ENCODE measurements at places on chromosomes 13 and 19.

DNA sequence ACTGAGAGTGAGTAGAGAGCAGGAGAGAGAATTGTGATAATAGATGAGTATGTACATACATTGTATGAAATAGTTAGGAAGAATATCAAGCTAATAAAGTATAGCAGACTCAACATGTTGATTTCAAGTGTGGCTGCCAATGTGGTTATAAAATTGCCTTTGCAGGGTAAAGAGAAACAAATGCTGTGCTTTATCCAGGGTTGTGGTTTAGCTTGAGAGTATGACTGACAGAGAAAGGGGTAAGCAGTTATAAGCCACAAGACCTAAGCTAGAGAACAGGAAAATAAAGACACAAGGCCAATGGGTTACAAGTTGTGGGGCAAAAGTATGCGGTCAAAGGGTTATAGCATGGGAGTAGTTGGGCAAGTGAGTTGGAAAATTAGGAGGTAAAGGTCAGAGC lies 1217.5 kb downstream of the DIAPH3 start:
- no peak for DNase-seq

- DNase-seq = no peak
These were observed 110.9 kb downstream of the IER2 start for GRCh38 chr19:13260883-13261653.

DNA sequence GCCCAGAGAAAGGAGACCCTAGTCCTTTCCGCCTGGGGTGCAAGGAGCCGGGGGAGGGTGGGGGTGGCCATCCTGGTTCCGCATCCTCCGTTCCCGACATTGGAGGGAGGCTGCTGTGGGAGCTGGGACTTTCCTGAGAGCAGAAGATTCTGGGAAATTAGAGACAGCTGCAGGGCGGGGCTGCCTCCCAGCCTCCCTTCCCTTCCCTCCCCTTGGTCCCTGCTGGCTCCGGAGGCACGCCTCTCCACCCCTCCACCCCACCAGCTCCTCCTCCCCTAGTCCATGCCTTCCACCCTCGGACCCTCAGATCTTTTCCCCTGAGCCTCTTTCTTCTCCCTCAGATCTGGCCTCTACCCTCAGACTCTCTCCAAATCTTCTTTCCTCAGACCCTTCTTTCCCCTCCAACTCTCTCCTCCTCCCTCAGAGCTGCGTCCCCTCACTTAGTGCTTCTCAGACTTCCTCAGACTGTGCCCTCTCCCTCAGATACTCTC lies 3.1 kb upstream of the BCL3 start:
- no peak for DNase-seq

GRCh38 chr19:18636969-18637629 lies at the start of gene KLHL26:
Gene KLHL26, plus strand, starts transcription at chr19:18637028. Its CDS starts 27 bp downstream, at chr19:18637055.
- DNase-seq = no peak

DNA sequence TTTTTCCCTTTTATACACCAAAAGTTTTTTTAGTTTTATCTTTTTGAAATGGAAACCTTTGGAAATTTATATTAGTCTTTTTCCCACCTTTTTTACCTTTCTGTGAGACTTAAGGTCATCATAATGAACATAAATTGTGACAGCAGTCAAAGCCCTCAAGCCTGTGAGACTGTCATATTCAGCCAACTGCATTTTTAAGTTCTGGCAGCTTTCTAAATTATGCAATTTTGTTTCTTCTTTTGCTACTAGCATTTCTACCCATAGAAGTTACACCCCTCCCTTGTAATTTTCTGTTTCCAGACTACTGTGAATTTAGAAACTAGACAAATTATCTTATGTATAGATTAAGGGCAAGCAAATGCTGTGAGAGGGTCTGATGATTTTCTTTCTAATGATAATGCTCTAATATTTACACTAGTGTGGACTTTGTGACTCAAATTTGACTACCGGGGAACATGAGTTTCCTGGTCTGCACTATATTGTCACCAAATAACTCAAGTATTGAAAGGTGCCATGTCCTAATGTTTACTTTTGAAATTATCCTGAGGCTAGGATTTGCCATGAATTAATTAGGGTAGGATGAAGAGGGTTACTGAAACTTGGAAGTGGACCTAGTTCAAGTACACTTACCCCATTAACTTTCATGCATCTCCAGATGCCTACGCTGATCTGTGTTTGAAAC lies 43.7 kb downstream of the FRY start:
- peak; percentile 35 for DNase-seq

- DNase-seq = peak; percentile 95
These were observed 86.2 kb downstream of the IRS2 start for GRCh38 chr13:109700176-109700575.

- DNase-seq = no peak
These were observed 483.1 kb downstream of the GPC6 start for GRCh38 chr13:93709506-93710244.

- DNase-seq = no peak
These were observed 17.7 kb downstream of the METTL21C start for GRCh38 chr13:102677122-102677521.

- peak; percentile 9 for DNase-seq
These were observed 26.4 kb downstream of the CLEC4M start for GRCh38 chr19:7789447-7789846.

GRCh38 chr19:30263830-30264381 lies 108.3 kb upstream of the ZNF536 start:
- no peak for DNase-seq

- no peak for DNase-seq
These were observed 74.6 kb downstream of the B3GLCT start for GRCh38 chr13:31274390-31274789.

GRCh38 chr13:30366088-30366487 lies 56.2 kb upstream of the UBE2L5 start:
- no peak for DNase-seq

- DNase-seq = no peak
These were observed 2.4 kb downstream of the RNF6 start for GRCh38 chr13:26219726-26220125.

GRCh38 chr13:19071161-19071936 lies 110.3 kb downstream of the TUBA3C start:
- DNase-seq = no peak

GRCh38 chr13:113643593-113643992 lies 14.4 kb downstream of the ATP4B start:
- DNase-seq = no peak

DNA sequence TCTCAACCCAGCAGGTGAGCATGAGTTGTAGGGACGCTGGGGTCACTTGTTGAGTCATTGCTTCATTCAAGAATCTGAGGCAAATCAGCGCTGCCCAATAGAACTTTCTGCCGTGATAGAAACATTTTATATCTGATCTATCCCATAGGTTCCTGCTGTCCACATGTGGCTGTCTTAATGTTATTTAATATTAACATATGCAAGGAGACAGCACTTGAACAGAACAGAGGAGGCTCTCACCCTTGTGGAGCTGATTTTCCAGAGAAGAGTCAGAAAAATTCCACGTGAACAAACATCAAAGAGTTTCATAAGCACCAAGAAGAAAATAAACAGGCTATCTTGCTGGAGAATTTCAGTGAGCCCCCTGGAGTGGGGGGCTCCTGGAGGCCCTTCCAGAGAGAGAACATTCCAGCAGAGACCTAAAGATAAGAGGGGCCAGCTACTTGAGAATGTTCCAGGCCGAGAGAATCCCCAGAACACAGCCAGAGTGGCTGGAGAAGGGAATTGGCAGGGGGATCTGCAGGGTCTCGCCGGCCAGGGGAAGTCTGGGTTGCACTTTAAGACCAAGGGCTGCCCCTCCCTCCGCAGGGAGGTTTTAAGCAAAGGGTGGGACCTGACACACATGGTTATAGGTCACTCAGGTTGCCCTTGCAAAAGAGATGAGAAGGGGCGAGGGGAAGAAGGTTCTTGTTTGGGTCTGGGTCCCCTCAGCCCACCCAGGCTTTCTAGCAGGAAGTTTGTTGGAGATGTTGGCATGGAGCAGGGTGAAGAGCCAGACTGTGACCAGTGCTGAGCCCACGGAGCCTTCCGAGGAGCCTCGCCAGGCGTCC lies 135.7 kb downstream of the CRYL1 start:
- DNase-seq = no peak

DNA sequence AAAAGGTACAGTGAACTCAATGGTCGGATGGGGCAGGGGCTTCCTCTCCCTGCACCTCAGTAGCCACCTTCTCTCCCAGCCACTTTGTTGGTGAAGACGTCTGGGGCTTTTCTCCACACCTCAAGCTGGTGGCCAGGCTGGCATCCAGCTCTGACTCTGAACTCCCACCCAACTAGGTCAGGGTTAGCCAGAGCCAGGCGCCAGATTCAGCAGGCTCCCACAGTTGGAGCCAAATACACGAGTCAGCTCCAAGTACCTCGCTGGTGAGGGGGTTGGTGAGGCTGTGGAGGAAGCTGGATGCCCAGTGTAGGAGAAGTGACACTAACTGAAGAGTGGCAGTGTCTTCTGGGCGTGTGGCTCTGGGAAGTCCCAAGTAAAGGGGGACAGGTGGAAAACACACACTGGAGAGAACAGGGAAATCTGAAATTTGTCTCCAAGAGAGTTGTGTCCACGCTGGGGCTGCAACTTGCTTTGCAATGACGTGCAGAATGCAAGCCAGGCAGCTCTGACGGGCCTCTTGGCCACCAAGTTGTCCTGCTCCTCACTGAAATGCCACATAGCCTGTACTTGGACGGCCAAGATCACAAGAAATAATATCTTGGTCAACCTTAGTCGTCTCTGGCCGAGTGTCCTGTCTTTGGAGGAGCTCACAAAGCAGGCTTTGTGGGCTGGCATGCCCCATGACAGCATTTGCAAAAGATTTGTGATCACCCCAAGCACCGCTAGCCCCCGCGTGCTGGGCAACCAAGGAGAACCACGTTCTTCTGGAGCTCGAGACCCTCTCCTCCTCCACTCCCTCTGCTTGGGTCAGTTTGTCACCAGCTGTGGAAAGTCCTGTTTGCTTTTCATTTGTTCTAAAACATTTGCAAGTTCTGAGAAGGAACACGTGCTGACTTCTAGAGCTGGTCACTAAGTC lies 18.1 kb downstream of the SLC7A1 start:
- no peak for DNase-seq

DNA sequence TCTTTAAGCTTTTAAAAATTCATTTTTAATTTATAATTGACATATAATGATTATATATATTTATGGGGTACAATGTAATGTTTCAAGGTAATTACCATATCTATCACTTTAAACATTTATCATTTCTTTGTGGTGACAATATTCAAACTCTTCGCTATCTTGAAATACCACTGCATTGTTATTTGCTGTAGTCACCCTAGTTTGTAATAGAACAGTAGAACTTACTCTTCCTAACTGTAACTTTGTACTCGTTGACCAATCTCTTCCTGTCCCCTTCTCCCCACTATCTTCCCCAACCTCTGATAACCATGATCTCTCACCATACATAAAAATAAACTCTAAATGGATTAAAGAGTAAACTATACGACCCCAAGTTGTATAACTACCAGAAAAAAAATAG lies 20.4 kb downstream of the COG6 start:
- no peak for DNase-seq

GRCh38 chr19:7534531-7535046 lies 928 bp upstream of the PNPLA6 start:
- DNase-seq = no peak

- DNase-seq = no peak
These were observed 21.7 kb upstream of the LAMP1 start for GRCh38 chr13:113275387-113275786.

DNA sequence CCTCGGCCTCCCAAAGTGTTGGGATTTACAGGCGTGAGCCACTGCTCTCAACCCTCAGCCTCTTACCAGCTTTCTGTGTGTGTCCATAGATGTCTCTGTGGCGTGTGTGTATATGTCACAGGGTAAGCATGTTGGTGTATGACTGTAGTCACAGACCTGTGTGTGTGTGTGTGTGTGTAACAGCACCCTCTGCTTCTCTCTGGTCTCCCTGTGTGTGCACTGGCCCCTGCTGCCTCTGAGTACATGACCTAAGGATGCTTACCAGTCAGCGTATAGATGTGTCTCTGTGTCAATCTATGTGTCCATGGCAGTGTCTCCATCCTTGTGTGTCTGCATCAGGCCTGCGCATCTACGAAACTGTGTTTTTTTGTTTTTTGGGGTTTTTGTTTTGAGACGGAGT lies 5.6 kb downstream of the AXL start:
- no peak for DNase-seq

DNA sequence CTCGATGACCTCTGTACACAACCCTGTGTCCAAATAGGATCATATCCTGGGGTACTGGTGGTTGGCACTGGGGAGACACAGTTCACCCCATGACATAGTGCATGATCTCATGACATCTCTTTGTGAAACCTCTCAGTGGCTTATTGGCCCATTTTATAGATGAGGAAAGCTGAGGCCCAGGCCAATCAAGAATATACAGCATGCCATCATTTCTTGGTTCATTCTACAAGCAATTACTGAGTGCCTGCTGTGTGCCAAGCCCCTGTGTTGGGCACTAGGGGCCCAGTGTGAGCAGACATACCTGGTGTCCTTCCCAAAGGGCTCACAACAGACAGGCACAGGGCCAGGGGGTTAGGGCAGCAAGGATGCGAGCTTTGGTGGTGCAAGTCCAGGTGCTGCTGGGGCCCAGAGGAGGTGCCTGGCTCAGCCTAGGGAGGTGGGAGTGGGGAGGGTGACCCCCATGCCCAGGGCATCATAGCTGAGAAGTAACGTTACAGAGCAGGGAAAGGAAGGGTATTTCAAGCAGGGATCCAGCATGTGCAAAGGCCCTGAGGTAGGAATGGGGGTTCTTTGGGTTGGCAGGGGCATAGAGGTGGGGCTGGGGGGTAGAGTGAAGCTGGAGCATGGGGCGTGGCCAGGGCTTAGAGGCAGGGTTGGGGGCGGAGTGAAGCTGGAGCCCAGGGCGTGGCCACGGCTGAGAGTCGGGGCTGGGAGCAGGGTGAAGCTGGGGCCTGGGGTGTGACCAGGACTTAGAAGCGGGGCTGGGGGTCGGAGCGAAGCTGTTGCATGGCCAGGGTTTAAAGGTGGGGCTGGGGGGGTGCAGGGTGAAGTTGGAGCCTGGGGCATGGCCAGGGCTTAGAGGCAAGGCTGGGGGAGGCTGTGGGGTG lies 20.7 kb downstream of the COLGALT1 start:
- no peak for DNase-seq

GRCh38 chr13:105327581-105328126 lies 1207.8 kb downstream of the EFNB2 start:
- DNase-seq = peak; percentile 9

- no peak for DNase-seq
These were observed 431.7 kb downstream of the EFNB2 start for GRCh38 chr13:106103779-106104178.

DNA sequence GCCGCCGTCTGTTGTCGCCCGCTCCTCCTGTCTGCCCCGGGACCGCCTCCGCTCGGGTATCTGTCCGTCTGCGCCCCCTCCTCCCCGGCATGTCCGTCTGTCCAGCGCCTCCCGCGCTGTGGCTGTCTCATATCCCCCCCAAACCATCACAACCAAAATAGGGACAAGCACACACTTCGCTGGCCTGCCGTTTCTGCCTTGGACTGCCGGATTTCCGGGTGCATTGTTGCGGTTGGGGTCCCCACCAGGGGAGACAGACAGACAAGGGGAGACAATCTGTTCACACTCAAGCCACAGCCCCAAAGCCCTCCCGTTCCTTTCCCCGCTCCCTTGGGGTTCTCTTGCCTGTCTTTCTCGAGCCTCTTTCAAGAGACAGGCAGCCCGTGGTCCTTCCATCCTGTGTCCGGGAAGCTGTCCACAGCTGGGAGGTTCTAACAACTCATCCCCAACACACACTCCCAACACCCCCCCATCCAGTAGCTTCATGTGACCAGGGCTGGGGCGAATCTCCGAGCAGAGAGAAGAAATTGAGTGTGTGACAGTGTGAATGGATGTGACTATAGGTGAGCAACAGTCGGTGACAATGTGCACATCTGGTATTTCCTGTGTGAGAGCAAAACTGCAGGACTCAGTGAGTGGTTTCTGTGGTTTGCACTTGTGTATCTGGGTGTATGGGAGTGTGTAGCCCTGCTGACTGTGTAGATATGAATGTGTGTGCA lies 16.5 kb upstream of the FOSB start:
- DNase-seq = no peak
